NCI-H345 (cell line): ENCODE measurements at places on chromosomes 3 and 15.

GRCh38 chr15:80180986-80181385, 28.2 kb downstream of the FAH start:
- no peak for DNase-seq

DNA sequence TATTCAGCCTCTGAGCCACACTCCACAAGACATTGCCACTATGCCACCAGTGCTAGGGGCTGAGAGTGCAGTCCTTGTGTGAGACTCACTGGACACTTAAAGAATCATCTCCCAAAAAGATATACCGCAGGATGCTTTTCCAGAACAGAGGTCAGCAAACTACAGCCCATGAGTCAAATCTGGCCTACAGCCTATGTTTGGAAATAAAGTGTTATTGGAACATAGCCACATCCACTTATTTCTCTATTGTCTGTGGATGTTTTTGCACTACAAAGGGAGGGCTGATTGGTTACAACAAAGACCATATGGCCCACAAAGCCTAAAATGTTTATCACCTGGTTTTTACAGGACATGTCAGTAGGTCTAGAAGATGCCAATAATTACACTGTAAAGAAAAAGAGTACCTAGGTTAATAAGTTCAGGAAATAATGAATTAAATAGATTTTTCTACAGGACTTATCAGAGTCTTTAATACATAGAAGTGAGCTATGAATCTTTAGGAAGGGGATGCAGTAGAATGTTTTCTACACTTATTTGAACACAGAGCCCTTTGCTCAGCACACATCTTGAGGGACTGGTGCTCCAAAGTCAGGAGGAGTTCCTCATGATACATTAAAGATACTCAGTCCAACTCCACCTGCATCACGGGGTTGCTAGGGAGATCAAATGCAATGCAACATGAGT, 26.3 kb downstream of the SRGAP3 start:
- no peak for DNase-seq

- no peak for DNase-seq
Observed at GRCh38 chr3:55923207-55923606, 436.1 kb upstream of the WNT5A start.

DNA sequence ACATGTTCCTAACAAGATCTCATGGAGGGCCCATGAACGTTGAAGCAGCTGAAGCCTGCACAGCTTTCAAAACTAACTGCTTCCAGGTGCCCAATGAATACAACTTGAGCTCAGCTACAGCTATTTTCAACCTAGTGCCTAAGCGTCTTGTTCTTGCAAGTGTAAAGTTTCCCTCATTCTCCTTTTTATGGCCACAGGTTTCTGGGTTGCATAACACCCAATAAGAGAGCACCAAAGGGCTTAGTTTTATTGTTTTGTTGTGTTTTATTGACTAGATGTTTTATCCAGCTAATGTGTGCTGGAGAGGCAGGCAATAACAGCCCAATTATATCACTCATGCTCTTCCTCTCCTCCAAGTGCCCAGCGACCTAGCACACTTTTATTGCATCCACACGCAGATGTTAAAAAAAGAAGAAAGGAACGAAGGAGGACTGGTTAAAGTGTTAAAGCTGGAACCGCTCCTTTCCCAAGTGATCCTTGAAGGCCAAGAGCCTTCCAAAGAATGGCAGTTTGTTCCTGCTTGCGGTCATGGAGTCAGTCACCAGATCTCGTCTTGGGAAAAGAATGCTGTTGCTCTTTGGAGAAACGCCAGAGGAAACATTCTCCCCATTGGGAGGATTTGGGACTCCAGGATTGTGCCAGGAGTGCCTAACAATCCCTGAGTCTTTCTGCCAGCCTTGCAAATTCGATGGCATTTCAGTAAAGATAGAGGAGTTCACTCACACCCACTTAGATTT, 156.9 kb downstream of the MEX3B start:
- no peak for DNase-seq

GRCh38 chr3:115581362-115582135, 41.8 kb upstream of the GAP43 start:
- no peak for DNase-seq

DNA sequence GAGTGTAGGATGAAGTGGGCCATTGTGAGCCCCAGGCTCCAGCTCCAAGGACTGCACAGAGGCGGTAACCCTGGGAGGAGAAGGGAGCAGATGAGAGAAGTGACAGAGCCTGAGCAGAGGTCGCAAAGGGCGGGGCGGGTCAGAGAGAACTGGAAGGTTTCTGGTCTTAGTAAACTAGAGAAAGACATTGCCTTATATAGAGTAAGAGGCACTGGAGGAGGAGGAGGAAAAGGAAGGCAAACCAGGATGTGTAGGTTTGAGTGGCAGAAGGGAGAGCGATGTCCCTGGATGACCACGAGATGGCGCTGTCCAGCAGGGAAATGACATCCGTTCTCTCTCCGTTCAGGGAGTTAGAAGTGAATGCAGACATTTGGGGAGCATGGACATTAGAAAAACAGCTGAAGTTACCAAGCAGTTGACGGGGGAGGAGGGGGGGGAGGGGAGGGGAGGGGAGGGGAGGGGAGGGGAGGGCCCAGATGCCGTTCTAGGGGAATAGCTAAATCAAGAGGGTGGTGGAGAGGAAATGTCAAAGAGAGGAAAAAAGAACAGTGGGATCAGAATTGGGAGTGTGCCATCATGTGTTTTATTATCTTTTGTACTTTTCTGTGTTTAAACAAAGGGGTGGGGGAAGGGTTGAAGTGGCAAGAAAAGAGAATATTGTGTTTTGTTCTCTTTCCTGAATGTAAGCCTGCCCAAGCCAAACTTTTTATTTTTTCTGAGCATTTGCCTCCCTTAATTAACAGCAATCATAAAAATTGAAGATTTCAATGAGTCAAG, 48.8 kb downstream of the STARD5 start:
- peak; percentile 70 for DNase-seq

DNA sequence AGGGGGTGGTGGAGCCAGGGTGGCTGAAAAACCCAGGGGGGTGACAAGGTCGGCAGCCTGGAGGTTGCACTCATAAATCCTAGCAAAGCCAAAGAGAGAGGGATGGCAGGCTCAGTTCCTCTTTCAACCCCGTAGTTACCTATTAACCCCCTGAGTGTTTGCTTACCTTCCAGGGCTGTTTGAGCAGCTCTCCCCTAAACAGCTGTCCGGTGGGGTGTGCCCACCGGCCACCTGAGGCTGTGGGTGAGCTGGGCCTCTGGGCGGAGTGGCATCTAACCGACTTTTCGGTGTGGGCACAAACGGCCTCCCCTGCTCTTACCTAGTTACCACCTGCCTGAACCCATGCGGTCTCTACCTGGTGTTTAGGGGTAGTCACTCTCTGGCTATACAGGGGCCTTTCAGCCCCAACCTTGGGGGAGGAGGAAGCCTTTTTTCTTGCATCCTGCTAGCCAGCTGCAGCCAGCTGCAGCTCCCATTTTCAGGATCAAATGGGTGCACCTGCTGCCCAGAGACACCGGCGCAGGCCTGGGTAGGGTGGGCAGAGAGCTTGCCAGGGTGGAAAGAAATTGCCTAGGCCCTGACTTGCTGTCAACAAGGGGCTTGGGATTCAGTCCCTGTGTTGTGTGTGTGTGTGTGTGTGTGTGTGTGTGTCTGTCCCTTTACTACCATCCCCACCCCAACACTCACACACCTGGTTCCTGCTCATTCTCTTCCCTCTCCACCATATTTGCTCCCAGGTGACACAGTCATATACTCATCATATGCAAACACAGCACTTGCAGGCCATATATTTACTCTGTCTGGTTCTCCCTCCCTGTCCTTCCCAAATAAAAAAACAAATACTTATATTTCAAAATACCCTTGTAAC, 3.7 kb downstream of the DLL4 start:
- DNase-seq: peak; percentile 17

GRCh38 chr3:112486811-112487505, 12.3 kb downstream of the BTLA start:
- DNase-seq: no peak

DNA sequence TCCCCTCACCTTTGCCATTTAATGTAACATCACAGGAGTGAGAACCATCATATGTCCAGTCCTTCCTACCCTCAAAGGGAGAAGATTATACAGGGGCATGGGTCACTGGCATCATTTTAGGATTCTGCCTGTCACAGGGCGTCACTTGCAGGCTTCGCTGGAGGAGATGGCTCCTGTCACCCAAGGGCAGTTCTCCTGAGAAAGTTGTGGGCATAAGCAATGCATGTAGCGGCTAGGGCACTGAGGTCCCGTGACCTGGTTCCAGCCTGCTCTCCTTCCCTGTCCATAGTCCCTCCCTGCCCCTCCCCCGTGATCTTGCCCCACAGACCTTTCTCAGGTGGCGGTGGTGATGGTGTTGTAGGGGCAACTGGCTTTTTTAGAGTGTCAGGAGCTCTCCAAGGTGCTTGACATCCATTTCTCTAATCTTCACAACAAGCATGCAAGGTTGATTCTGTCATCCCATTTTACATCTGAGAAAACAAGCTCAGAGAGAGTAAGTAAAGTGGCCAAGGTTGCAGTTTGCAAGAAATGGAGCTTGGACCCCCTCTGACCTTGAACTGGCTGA, 241.5 kb upstream of the CTDSPL start:
- DNase-seq: no peak

- no peak for DNase-seq
Observed at GRCh38 chr3:31275038-31275572, 257.6 kb upstream of the STT3B start.

DNA sequence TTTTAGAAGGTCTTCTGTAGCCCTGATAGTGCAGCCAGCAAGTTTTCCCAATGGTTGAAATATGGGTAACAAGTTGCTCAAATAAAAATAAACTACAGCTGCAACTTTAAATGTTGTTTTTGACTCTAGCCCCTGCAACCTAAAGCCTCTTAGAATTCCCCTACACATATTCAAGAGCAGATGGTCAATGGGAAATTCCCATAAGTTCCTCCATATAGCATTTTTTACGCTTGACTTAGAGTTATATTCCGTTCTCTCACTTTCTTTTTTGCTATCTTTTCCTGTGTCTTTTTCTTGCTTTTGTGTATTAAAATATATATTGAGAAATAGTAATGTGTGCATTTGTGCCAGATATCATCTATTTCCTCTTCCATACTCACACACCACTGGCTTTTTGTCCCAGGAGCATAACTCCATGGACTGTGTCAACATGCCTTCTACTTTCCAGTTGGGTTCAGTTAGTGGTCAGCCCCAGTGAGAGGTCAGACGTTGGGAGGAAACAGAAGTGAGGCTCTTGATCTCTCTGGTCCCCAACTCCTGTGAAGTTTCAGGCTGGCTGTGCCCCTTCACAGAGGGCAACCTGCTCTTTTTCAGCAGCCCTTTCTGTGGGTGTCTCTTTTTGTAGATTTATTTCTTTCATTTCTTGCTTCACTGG, 63.3 kb upstream of the TP63 start:
- no peak for DNase-seq

GRCh38 chr3:23808525-23808924, 2.8 kb downstream of the UBE2E1 start:
- DNase-seq: no peak

- no peak for DNase-seq
Observed at GRCh38 chr3:133573629-133574194, at the start of gene CDV3. Gene CDV3 (plus strand): TSS chr3:133573686. CDS start chr3:133574045, 359 bp downstream.

DNA sequence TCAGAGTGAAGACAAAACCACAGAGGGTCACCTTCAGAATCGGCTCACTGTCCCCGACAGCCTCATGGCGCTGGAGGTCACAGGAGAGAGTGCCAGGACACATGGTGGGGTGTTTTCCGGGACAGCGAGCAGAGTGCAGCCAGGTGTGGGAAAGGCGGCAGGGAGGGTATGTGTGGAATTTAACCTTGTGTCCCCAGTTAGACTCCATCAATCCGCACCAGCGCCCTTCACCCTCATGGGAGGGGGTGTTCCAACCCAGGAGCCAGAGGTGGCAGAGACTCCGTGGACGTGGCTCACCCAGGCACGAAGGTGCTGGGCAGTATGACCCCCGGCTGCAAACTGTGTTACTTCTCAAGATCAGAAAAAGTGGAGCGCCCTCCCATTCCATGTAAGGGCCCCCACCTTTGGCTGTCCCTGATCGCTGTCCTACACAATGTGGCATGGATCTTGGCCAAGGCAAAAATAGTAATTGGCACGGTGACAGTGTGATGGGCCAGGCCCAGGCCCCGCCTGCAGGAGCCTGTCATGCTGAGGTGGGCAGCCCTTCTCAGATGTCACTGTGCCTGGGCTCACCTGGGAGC, 190.3 kb downstream of the XXYLT1 start:
- peak; percentile 79 for DNase-seq

- DNase-seq: no peak
Observed at GRCh38 chr3:144270100-144270499, 298.5 kb downstream of the DIPK2A start.

DNA sequence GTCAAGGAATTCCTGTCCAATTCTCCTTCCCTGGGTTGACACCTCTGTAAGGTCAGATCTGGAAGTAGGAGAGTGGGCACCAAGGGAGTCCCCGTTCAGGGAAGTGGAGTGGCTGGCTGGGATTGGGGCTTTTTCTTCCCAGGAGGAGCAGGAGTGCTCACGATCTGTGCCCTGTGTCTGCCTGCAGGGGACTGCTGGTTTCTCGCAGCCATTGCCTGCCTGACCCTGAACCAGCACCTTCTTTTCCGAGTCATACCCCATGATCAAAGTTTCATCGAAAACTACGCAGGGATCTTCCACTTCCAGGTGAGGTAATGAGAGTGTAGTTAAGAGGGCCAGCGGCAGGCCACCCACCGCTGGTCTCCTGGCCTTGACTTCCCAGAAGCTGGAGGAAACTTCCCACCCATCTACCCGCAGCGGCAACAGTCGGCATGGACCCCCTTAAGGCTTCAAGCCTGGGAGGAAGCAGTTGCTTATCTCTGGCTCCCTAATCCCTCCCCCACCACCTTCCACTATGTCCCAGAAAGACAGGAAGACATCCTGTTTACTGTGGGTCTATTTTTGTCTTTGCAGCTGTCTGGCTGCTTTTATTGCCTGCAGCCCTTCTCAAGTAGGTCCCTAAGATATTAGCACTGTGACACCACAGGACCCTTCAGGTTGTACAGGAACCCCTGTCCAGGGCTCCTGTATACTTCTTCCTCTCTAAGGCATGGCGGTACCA, 26.8 kb downstream of the CAPN3 start:
- DNase-seq: no peak

DNA sequence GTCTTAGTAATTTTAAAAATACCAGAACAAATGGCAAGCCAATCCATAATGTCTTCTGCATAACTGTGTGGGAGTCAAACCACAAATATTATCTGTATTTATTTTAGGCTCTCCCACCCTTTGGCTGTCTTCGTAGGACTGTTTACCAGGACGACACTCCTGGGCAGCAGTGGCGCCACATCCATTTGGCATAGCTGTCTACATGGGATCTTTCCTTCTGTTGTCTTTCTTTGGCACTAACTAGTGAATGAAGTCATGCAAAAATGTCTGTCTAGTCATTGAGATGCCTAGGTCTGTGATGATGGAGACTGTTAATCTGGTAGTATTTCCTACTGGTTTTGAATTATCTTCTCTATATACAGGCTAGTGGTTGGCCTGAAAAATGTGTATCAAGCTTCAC, 54.0 kb upstream of the CHMP2B start:
- DNase-seq: no peak
